NCI-H1436 treated with DMSO at 0.1 percent for 48 hours (cell line): ENCODE measurements at places on chromosomes 1 and 21.

DNA sequence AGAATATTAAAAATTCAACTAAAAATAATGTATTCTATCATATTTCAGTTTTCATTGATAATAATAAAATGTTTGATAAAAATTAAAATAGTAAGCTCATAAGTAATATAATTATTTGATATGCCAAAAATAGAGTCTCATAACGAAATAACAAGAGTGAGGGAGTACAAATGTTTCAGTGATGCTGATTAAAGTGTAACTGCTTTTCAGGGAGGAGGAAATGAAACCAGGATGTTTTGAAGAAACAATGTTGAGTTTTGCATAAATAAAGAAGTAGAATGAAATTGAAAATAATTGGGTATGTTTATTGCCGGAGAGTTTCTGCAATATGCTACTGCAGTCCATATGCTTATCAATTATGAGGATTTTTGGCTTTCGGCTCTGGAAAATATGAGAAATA, 1159.8 kb upstream of the ADGRL2 start:
- DNase-seq = no peak

DNA sequence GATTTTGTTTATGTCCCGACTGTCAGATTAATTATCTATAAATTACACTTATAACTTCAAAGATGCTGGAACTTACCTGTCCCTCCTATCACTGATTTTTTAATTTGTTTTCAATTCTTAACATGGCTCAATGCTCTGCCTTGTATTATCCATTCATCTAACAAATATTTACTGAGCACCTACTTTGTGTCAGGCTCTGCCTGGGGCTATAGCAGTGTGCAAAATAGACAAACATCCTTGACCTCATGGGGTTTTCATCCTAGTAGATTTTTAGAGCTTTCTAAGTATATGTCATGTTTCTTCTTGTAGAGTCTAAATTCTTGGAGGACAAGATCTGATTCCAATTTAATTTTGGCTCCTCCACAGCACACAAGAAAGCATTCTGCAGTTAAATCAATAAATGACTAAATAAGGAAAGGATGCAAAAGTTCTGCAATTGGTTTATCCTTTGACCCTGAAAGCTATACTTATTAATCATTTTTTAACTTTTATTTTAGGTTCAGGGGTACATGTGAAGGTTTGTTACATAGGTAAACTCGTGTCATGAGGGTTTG, 10.8 kb upstream of the SMYD2 start:
- DNase-seq = no peak

GRCh38 chr21:33196941-33197374, 32.8 kb upstream of the IFNAR2 start:
- DNase-seq = no peak

GRCh38 chr1:224092601-224093000, 21.3 kb upstream of the FBXO28 start:
- DNase-seq = no peak

- no peak for DNase-seq
Measured at GRCh38 chr1:226064816-226065248, 2.3 kb downstream of the H3-3A start.
